NCI-H69 (cell line): ENCODE measurements at places on chromosomes 2 and 18.
A peak's percentile ranks its signal among the peaks of the same experiment; 100 is the strongest.

GRCh38 chr2:185998562-185999070 is 260.0 kb downstream of the FSIP2 start:
- no peak for DNase-seq

DNA sequence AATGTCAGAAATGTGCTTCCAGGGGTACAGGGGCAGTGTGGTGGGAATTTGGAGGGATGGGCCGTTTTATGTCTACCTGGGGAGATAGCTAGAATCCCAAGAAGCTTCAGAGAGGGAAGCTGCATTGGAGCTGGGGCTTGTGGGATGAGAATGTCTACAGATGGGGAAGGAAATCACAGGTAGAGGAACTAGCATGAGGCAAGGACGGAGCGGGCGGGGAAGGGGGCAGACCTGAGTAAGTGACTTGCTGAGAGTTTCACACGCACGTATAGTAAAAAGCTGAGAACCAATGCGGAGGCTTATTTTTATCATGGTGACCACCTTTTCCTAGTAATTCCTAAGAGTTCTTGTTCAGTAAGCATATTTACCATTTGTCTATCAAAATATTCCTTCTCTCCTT is 6.3 kb downstream of the C2orf80 start:
- DNase-seq: no peak

DNA sequence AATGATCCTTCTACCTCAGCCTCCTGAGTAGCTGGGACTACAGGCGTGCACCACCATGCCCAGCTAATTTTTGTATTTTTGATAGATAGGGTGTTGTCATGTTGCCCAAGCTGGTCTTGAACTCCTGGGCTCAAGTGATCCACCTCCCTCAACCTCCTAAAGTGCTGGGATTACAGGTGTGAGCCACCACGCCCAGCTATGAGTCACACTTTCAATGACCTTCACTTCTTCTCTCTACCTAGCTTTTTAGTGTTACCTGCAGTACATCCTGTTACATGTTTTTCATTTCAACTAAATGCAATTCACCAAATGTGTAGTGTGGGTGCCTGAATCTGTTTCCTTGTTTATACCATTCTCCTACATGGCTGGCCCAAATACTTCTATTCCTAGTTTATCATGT is 64.0 kb downstream of the SLC39A10 start:
- no peak for DNase-seq

DNA sequence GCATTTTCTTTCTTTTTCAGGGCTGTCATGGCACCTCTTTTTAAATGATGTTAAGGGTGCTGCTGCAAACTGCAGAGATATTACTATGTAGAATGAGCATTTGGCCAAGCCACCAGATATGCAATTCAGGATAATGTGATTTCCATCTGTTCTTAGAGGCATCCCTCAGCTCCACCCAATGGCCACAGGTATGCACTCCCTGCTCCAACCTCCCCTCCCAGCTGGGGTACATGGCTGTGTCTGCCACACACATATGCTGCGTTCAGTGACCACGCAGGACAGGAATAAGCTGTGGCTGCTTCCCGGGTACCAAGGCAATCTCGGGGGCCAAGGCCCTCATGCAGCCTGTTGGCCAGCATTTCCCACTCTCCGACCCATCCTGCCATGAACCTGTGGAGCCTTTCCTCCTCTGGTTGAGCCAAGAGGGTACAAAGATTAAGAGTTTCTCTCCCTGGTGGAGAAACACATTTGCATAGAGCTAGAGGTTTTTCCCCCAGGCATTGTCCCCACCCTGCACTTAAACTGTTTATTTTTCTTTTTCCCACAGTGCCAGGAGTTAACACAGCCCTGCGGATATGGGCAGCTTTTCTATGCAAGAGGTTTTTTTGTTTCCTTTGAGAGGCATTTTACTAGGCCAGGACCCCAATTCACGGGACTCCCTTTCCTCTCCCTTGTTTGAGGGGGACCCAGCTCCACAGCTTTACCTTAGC is 147.0 kb downstream of the GCA start:
- DNase-seq: no peak

GRCh38 chr2:198135481-198135934 is 331.1 kb downstream of the PLCL1 start:
- peak; percentile 21 for DNase-seq

- DNase-seq: no peak
Measured at GRCh38 chr18:70181015-70181414, 24.5 kb downstream of the RTTN start.

DNA sequence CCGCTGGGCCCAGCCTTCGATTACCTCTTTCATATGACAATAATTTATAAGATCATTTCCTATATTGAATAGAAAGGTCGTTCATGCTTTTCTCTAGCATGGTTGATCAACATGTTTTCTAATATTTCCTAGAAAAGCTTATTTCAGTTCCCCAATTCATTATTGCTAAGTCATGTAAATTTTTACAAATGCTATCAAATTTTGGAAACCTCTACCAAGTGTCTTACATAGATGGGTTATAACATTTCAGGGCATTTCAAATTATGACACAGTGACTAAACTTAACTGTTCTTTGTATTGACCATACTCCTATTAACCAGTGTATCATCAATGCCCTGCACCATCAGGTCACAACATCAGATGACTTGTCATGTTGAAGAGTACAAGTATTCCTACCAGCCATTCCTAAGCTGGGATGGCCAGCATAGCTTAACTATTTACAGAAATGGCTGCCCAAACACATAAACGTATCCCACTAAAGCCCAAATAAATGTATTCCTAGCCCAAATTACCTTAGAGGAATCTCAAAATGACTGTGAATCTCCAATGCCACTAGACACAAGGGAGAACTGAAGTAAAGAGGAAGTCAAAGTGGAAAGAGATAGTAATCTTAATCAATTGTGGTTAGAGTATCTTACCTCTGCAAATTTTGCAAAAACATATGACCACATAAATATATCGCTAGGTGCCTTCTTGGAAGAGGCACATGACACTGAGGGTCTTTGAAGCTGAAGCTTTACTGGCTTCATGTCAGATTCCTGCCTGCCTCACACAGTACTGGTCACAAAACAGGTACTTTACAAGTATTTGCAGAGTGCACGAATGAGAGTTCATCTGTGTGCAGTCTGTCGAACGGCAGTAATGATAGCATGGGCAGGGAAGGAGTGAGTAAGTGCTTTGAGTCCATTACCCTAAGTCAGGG is 87.3 kb upstream of the TLK1 start:
- no peak for DNase-seq

GRCh38 chr2:64133354-64133753 is 10.9 kb downstream of the PELI1 start:
- DNase-seq: no peak

- DNase-seq: peak; percentile 73
Measured at GRCh38 chr2:75608684-75609333, 37.8 kb upstream of the MRPL19 start.

GRCh38 chr18:59536166-59536565 is 161.1 kb downstream of the CCBE1 start:
- DNase-seq: no peak

DNA sequence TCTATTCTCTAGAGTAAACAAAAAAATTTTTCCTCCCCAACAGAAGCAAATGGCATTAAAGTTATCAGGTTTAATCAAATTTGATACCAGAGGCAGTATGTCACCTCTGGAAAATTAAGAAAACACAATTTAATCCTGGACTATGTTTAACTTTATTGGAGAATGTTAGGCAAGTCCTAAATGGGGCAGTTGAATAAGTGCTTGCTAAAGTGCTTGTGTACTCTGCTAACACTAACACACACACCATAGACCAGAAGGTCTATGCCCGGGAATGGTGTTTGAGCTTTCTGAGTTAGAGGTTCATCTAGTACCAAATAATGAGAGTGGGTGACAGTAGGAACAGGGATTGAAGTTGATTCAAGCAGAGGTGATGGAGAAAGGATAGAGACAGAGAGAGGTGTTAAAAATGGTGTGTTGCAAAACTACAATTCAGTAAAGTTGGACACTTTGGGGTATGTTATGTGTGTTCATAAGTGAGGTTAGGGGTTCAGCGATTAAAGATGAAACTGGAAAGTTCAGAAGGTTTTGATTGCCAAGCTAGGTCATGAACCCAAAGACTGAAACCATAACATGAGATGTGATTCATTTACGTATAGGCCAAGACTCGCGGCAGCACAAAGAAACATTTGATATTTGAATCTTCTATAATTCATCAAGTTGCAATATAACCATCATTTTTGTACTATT is 40.5 kb upstream of the PEX13 start:
- no peak for DNase-seq

- no peak for DNase-seq
Measured at GRCh38 chr2:102438111-102438510, 15.2 kb downstream of the IL18RAP start.

DNA sequence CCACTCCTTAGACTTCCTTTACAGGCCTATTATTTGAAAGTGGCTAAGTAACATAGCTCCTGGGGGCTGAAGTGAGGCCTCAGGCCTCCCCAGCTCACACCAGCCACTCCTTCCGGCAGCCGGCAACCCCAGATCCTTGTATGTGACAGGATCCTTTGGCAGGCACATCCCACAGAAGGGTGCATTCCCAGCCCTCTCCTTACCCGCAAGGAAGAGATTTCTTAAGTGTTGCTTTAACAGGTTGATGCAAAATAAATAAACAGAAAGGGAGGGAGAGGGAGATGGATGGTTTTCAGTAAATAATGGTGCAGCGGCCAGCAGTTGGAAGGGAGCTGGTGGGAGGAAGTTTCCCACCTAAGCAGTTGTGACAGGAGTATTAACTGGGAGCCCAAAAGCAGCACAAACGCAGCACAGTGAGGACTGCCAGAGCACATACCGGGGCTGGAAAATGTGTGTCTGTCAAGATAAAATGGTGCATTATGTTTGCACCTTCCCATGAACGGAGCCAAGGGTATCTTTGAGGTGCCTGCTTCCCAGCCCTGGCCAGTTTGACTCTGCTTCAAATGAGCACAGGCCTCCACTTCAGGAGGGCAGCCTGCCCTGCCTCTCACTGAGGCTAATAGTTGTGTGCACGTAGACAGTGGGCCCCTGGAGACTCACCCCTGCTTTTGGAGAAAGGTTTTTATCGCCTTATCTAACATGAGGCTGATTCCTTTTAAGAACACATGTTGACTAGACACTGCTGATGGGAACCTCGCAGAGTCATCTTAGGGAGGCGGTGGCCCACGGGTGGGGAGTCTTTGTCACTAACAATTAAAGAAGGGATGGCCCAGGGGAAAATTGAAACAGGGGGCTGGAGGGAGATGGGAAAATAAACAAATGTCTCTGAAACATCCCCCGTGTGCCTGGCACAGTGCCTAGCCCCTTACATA is 32.8 kb downstream of the NRP2 start:
- no peak for DNase-seq

DNA sequence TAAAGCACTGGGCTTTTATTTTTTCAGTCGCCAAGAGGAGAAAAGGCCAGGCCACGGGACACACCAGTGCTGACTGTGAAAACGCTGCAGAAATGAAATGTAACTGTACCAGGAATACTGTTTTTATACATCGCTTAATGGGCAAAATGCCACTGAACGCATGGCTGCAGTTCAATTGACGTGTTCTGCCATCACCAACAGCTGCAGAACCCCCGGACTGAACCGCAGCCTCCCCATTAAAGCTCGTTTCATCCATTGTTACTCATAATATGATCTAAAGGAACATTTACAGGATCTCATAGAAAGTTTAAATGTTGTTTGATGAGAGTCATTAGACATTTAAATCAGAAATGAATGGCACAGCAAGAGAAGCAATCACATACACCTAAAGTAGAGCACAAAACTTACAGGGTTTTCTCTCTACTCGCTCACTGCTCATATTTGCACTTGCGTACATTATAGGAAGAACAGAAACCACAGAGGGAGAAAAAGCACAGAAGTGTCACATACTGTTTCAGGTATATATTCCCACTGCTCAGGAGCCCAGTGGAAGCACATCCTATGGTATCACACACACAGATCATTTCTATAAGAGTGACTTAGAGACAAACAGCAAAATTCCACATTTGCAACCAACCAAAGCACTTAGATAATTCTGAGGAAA is 35.3 kb downstream of the TCF4 start:
- peak; percentile 98 for DNase-seq

DNA sequence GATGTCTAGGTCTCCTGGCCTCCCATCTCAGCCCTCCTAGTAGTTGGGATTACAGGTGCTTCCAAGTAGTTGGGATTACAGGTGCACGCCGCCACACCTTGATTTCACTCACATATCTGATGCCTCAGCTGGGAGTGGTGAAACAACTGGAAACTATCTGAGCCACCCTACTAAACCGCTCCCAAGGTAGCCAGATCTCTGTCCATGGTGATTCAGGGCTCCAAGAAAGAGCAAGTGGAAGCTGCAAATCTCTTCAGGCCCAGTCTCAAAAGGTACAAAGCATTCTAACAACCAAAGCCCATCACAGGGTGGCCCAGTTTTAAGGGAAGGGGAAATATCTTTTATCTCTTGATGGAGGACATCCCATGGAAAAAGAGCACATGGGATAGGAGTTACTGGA is 19.0 kb downstream of the C1GALT1C1L start:
- no peak for DNase-seq
